ENCODE measurements at places on chromosomes 5 and 9.
A peak's percentile ranks its signal among the peaks of the same experiment; 100 is the strongest.

- DNase-seq = no peak
These were observed 593.7 kb upstream of the KLF4 start for GRCh38 chr9:108083160-108083750.

DNA sequence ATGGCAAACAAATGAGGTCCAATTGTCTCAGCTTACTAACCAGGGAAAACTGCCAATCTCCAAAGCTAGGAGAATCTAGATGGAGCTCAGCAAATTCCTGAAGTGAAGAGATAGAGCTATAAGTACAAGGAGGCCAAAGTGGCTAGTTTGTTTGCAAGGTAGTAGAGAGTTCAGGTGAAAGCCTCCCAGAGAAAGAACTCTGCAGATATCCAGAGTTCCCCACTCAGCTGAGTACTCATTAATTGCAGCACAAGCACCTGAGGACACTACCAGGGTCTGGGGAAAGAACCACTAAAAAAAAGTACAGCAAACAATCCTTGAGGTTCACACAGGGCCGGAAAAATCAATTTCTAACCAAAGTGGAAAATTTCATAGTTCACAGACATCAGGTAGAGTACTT, 250.9 kb downstream of the TMEM232 start:
- DNase-seq = no peak

- no peak for DNase-seq
These were observed 242.1 kb downstream of the CWC27 start for GRCh38 chr5:65010841-65011240.

DNA sequence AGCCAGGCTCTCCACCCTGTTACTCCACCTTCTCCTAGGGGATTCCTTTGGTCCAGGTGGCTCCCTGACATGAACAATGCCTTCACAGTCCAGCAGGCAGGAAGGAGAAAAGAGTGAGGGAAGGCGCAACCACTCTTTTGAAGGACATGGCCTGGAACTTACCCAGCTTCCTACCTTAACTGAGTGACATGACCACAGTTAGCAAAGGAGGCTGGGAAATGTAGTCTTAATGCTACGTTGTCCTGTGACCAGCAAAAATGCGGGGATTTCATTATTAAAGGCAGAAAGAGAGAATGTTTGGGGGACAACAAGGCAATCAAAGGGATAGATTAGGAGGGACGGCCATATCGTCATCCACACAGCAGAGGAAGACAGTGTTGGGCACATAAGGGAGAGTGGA, 100.3 kb upstream of the ERCC6L2 start:
- DNase-seq = no peak

DNA sequence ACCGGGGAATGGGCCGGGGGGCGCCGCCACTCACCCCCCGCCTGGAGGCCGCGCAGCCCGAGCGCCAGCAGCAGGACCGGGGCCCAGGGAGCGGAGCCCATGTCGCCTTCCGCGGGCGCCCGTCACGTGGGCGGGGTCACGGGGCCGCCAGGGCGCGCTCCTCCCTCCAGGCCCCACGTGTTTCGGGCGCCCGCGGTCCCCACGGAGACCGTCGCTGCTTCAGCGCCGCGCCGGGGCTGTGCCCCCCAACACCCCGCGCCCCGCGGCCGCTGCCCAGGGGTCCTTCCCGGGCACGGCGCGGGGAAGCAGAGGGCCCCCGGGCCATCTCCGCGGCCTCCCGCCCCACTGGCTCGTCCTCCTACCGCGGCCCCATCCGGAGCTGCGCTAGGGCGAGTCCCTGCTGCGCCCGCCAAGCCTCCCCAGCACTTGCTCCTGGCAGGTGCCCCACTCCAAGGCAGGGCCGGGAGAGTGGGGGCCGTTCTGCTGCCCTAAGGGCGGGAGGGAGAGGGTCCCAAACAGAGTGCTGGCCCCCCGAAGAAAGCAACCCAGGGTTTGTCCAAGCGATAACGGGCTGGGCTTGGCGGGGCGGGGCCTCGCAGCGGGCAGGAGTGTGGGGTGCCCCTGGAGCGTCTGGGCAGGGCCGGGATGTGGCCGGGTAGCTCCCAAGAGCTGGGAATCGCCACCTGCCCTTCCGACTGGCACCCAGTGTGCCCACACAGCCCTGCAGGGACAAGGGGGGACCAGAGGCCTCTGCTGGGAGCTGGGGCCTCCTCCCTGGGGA, at the start of gene DPP7:
DPP7 (minus strand) TSS at position 121 of the 781 bp plus-strand sequence; CDS start at position 101, 20 bp downstream.
- peak; percentile 79 for DNase-seq
